Stimulated activated CD8-positive, alpha-beta memory T cell treated with anti-CD3 and anti-CD28 coated beads, Interleukin-7, amount 100 ng/mL, for 4 hours (primary cell): ENCODE measurements at places on chromosomes 7 and 10.

DNA sequence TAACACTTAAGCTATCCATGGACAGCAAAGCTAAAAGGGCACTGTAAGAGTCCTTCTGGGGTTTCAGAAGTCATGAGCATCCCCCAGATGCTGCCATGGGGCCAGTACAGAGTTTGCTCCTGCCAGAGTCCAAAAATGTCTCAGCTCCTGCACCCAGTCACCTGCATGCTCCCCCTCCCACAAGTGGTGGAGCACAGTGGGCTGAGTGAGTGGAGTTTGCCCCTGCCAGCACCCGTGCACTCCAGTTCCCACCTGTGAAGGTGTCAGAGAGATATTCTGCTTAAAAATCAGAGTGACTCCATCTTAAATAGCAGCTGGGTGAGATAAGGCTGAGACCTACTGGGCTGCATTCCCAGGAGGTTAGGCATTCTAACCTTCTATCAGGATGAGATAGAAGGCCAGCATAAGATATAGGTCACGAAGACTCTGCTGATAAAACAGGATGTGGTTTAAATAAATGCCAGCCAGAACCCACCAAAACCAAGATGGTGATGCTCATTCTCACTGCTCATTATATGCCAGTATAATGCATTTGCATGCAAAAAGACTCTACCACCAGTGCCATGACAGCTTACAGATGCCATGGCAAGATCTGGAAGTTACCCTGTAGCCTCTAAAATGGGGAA lies 140.1 kb upstream of the ZNF92 start:
- no peak for DNase-seq

GRCh38 chr7:148898845-148899484 lies 14.9 kb upstream of the EZH2 start:
- DNase-seq = no peak

DNA sequence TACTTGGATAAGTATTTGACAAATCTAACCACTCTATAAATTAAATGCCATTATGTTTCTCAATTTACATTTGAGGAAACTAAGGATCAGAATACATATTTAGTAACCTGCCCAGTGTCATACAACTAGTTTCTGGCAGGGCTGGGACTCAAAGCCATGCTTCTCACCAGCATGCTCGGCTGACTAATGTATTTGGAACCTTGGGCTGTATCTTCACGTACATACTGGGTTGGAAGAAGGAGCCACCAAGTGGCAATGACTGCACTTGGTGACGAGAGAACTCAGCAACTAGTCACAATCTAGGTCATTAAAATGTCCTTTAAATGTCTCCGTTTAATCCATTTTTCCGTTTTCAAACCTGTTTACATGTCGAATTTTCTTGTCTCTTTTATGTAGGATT lies 42.9 kb downstream of the CHRM2 start:
- DNase-seq = no peak

DNA sequence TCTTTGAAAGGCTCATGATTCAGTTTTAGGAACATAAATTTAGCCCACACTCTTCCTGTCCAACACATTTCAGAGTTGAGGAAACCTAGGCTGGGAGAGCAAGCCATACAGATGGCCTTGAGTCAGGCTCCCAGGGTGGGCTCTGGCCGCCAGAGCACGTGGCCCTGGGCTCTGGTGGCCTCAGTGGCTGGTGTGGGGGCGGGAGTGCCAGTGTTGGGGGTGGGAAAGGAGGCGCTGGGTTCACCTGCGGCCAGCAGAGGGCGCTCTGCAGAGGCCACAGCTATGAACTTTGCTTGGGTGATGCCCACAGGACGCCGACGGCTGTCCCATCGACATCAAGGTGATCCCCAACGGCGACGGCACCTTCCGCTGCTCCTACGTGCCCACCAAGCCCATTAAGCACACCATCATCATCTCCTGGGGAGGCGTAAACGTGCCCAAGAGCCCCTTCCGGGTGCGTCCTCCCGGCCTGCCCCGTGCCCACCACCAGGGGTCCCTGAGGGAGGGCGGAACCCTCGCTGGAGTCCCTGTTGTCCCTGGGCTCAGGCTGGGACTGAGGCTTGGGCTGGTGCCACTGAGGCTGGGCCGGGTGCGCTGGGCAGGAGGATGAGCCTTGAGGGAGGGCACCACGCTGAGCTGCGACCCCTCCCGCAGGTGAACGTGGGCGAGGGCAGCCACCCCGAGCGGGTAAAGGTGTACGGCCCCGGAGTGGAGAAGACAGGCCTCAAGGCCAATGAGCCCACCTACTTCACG lies 11.9 kb downstream of the FLNC start:
- peak; percentile 36 for DNase-seq

DNA sequence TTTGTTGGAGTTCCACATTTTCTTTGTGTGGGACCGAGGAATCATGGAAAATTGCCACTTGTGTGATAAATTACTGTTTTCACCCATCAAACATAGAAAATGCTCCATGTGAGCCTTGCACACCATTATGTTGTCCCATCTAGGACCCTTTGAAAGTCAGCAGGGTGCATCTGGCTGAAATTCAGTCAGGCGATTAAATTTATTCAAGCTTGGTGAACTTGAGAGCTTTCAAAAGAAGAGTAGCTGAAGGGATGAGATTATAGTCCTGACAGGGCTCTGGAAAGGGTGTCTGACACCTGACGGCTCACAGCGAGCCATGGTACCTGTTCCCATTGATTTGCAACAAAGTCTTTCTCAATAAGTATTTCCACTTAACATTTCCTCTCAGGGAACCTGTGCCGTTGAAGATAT lies 399.7 kb upstream of the ETV1 start:
- DNase-seq = no peak

GRCh38 chr7:5827755-5828154 lies 46.3 kb upstream of the RNF216 start:
- DNase-seq = no peak

DNA sequence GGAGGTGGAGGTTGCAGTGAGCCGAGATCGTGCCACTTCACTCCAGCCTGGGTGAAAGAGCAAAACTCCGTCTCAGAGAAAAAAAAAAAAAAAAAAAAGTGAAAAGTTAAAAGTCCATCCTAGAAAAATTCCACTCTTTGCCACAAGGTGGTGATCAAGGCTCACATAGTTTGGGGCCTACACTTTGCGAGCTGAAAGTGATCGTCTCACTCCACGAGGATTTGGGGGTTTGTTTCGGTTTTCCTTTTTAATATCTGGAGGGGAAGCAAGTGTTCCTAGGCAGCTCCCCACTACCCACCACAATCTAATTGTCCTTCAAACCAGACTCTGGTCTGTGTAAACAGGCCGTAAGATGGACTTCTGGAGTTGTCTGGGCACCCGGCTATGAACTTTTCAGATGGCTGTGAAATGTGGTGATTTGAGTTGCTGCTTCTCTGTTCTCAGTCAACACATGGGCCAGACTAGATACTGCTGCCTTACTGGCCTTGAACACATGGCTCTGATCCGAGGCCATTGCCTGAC lies 27.1 kb downstream of the PRLHR start:
- peak; percentile 7 for DNase-seq

DNA sequence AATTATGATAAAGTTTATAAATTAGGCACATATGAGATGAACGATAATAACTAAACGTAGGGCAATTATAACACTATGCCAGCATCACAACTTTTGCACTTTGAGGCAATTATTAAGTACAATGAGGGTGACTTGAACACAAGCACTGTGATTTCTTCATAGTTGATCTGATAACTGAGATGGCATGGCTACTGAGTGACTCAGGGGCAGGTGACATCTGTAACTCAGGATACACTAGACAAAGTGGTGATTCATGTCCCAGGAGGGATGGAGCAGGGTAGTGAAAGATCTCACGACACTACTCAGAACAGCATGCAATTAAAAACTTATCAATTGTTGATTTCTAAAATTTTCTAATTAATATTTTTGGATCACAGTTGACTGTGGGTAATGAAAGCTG lies 98.3 kb upstream of the ARHGAP21 start:
- no peak for DNase-seq

GRCh38 chr7:69110450-69111050 lies 487.7 kb upstream of the AUTS2 start:
- no peak for DNase-seq

- DNase-seq = no peak
These were observed 265.6 kb downstream of the PHF14 start for GRCh38 chr7:11239316-11239715.

GRCh38 chr10:123496375-123496774 lies 169.8 kb upstream of the GPR26 start:
- DNase-seq = no peak

DNA sequence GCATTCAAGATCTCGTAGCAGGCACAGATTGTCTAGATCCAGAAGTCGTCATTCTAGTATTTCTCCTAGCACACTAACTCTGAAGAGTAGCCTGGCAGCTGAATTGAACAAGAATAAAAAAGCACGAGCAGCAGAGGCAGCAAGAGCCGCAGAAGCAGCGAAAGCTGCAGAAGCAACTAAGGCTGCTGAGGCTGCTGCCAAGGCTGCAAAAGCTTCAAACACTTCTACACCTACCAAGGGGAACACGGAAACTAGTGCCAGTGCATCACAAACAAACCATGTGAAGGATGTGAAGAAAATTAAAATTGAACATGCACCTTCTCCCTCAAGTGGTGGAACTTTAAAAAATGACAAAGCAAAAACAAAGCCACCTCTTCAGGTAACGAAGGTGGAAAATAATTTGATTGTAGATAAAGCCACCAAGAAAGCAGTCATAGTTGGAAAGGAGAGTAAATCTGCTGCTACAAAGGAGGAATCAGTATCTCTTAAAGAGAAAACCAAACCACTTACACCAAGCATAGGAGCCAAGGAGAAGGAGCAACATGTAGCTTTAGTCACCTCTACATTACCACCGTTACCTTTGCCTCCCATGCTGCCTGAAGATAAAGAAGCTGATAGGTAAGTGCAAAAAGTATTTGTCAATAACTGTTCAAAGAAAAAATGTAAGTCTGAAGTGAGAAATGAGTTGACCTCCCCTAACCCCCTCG lies 37.7 kb downstream of the CDK13 start:
- no peak for DNase-seq
